ENCODE measurements at places on chromosomes 12 and 14. TPM values are rescaled to one million over a fixed set of nuclear protein-coding genes. Genes with fewer than 3 reads are reported as not detected.

GRCh38 chr14:30638926-30639325 is 16.8 kb downstream of the SCFD1 start:
- DNase-seq, result no peak
- no peak overlapping the region for H3K27ac ChIP-seq
- H3K4me3 ChIP-seq, result no peak overlapping the region

GRCh38 chr14:99029145-99029915 is 242.7 kb downstream of the BCL11B start:
- peaks cover 4% of the 10 kb centered on the region for H3K4me1 ChIP-seq
- no peaks in the 10 kb centered on the region for H3K36me3 ChIP-seq
- H3K27me3 ChIP-seq, result no peaks in the 10 kb centered on the region
- DNase-seq, result no peak
- H3K4me3 ChIP-seq, result no peak overlapping the region
- H3K27ac ChIP-seq, result no peak overlapping the region

DNA sequence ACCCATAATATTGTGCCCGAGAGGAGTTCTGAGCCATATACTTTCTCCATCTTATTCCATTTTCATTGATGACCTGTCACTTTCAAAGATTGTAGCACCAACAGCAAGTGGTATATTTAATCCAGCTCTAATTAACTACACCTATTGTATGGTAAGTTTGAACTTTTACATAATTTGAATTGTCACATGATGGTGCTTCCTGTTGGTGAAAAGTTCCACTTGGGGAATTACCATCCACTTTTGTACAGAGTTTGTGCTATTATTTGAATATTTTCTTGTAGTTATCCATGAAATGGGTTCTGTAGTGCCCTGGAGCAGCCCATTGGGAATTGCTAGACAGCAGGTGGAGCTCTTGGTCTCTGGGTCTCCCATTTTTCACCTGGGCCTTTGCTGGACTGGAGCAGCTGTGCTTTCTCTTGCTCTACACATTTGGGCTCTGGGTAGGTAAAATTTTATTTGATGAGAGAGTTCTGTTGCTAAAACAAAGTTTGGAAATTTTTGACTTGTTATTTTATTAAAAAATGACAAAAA is 3.0 kb downstream of the SMCO3 start:
- no peak overlapping the region for H3K27ac ChIP-seq
- no peaks in the 10 kb centered on the region for H3K36me3 ChIP-seq
- no peaks in the 10 kb centered on the region for H3K27me3 ChIP-seq
- H3K4me3 ChIP-seq, result no peak overlapping the region
- peak; percentile 18 for DNase-seq
- H3K4me1 ChIP-seq, result peaks cover 12% of the 10 kb centered on the region

DNA sequence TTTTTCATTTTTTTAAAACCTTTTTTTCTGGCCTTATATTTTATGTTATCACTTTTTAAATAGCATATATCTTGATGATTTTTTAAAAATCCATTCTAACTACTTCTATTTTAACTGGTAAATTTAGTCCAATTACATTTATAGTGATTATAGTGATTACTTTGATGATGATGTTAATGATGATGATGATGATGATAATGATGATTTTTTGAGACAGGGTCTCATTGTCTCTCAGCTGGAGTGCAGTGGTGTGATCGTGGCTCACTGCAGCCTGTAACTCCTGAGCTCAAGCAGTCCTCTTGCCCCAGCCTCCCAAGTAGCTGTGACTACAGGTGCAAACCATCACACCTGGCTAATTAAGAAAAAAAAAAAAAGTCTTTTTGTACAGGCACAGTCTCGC is 27.1 kb downstream of the BRMS1L start:
- DNase-seq, result no peak
- peaks cover 28% of the 10 kb centered on the region for H3K36me3 ChIP-seq
- no peaks in the 10 kb centered on the region for H3K27me3 ChIP-seq
- H3K4me3 ChIP-seq, result no peak overlapping the region

DNA sequence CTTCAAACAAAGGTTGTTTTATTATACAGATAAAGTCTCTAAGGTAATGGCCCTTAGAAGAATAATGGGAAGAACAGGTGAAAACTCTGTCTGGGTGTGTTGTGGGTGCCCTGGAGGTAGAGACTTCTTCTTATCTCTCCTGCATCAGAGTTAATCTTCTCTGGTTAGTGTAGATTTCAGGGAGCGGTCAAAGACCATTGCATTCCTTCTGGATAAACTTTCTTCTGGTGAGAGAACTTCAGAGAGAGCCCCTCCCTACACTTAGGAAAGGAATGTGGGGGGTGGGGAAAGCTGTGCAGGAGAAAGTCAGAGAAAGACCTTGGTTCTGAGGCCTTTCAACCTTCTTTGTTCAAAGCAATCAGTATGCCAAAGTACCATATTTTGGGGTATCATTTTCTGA is 658.5 kb downstream of the DIO2 start:
- DNase-seq, result no peak
- H3K36me3 ChIP-seq, result no peaks in the 10 kb centered on the region
- H3K27ac ChIP-seq, result no peak overlapping the region
- no peaks in the 10 kb centered on the region for H3K27me3 ChIP-seq
- no peak overlapping the region for H3K4me3 ChIP-seq

DNA sequence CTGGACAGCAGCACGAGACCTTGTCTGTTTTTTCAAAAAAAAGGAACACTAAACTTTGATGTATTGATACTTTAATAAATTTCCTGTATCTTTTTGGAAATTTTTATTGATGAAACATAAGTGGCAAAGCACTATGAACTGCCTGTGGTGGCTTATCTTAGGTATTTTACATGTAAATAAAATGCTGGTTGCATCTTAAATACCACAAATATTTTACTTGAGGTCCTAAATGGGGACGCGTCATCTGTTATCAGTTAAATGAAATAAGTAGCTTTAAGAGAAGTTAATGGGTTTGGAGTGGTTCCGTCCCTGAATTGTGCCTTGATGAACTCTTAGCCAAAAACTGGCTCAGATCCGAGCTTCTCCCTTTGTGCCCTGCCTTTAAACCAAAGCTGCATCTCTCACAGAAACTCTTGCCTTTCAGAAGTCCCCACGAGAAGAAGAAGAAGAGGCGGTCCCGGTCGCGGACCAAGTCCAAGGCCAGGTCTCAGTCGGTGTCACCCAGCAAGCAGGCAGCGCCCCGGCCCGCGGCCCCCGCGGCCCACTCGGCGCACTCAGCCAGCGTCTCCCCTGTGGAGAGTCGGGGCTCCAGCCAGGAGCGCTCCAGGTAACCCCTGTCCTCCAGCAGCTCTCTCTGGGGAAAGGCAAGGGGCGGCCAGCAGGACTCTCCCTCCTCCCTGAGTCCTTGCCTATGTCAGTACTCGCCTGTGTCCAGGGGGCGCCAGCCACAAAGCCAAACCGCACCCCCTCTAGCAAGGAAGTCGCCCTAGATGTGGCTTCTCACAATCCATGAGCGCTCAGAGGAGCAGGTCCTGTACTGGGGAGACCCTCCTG is 31.2 kb upstream of the MMP17 start:
- no peak overlapping the region for H3K4me3 ChIP-seq
- no peak for DNase-seq
- no peaks in the 10 kb centered on the region for H3K4me1 ChIP-seq
- H3K36me3 ChIP-seq, result peaks cover 45% of the 10 kb centered on the region
- H3K27ac ChIP-seq, result no peak overlapping the region
- H3K27me3 ChIP-seq, result no peaks in the 10 kb centered on the region

DNA sequence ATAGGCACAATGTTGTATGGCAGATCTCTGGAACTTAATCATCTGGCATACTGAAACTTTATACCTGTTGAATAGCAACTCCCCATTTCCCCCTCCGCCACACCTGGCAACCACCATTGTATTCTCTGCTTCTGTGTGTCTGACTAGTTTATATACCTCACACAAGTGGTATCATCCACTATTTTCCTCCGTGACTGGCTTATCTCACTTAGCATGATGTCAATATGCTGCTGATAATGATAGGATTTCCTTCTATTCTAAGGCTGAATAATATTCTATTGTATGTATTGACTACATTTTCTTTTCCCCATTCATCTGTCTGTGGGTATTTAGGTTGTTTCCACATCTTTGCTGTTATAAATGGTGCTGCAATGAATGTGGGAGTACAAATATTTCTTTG is 21.5 kb downstream of the BRMS1L start:
- H3K36me3 ChIP-seq, result peaks cover 41% of the 10 kb centered on the region
- H3K27me3 ChIP-seq, result no peaks in the 10 kb centered on the region
- DNase-seq, result no peak
- no peak overlapping the region for H3K27ac ChIP-seq
- H3K4me3 ChIP-seq, result no peak overlapping the region

DNA sequence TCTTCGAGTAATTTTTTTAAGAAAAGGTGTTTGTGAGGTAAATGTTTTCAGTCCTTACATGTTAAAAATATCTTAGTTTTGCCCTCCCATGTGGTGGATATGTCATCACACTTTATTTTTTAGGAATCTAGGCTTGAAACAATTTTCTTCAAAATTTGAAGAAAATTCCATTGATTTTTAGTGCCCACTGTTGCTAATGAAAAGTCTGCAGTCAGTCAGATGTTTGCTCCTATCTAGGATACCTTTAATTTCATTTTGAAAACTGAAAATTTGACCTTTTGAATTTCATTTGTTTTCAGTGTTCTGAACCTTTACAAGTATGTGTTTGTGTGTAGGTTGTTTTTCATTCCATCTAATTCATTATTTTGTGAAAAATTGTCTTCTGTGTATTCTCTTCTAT is 105.4 kb downstream of the LRRK2 start:
- H3K4me1 ChIP-seq, result no peaks in the 10 kb centered on the region
- DNase-seq, result no peak
- no peaks in the 10 kb centered on the region for H3K36me3 ChIP-seq
- H3K27ac ChIP-seq, result no peak overlapping the region
- no peaks in the 10 kb centered on the region for H3K27me3 ChIP-seq

- H3K27ac ChIP-seq, result no peak overlapping the region
- H3K27me3 ChIP-seq, result no peaks in the 10 kb centered on the region
- DNase-seq, result no peak
- no peaks in the 10 kb centered on the region for H3K36me3 ChIP-seq
Observed at GRCh38 chr12:19620222-19620621, 180.9 kb downstream of the AEBP2 start.

- H3K36me3 ChIP-seq, result no peaks in the 10 kb centered on the region
- peaks cover 72% of the 10 kb centered on the region for H3K4me1 ChIP-seq
- no peak for DNase-seq
- no peaks in the 10 kb centered on the region for H3K27me3 ChIP-seq
- H3K4me3 ChIP-seq, result no peak overlapping the region
Observed at GRCh38 chr12:120239776-120240494, 25.6 kb downstream of the PXN start.

- H3K4me1 ChIP-seq, result peaks cover 3% of the 10 kb centered on the region
- H3K4me3 ChIP-seq, result no peak overlapping the region
- peaks cover 5% of the 10 kb centered on the region for H3K36me3 ChIP-seq
Observed at GRCh38 chr14:21346532-21347135, 37.2 kb downstream of the SUPT16H start.

DNA sequence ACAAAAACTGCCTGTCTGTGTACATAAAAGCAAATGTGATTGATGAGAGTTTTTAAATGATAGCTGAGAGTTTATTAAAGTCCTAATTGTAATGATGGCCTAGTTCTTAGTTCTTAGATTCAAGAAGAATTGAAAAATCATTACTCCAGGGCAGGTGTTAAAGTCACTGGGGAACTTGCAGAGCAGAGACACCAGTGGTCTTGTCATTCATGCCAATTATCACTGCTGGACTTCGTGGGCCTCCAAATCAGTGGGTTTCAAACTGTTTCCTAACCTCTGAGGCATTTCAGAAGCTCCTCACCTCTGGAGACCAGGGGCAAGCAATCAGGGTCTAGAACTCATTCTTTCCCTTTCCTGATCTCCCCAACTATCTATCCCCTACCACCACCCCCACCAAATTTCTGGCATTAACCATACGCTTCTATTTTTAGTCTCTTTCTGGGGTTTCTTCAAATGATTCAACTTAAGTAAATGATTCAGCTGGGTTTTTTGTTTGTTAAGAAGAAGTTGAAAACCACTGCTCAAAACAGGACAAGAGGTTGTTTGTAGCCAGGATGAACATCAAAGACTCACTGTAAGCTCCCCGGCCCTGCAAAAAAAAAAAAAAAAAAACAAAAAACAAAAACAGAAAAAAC is 80.1 kb downstream of the CEP83 start:
- DNase-seq, result peak; percentile 17
- peaks cover 47% of the 10 kb centered on the region for H3K36me3 ChIP-seq
- peak overlapping the region; percentile 16 for H3K27ac ChIP-seq
- H3K4me3 ChIP-seq, result no peak overlapping the region
- H3K4me1 ChIP-seq, result peaks cover 33% of the 10 kb centered on the region

The CMKLR1 gene
- not detected for total RNA-seq
